Nucleus accumbens (tissue), 56 donors: ENCODE measurements at places on chromosomes 13 and 19.

DNA sequence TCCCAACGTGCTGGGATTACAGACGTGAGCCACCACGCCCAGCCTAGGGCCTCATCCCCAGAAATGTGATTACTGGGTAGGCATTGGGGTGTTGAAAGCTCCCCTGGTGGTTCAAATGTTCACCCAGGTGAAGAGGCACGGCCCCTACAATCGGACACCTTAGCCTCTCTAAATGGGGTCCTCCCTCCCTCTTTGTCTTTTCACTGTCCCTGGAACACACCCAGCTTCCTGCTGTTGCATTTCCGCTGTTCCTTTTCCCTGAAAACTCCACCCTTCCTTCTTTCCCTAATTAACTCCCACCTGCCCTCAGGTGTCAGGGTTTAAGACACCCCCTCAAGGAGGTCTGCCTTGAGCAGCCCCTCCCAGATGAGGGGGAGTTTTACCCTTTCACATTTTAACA is 3.6 kb upstream of the PRODH2 start:
- DNase-seq: no peak

DNA sequence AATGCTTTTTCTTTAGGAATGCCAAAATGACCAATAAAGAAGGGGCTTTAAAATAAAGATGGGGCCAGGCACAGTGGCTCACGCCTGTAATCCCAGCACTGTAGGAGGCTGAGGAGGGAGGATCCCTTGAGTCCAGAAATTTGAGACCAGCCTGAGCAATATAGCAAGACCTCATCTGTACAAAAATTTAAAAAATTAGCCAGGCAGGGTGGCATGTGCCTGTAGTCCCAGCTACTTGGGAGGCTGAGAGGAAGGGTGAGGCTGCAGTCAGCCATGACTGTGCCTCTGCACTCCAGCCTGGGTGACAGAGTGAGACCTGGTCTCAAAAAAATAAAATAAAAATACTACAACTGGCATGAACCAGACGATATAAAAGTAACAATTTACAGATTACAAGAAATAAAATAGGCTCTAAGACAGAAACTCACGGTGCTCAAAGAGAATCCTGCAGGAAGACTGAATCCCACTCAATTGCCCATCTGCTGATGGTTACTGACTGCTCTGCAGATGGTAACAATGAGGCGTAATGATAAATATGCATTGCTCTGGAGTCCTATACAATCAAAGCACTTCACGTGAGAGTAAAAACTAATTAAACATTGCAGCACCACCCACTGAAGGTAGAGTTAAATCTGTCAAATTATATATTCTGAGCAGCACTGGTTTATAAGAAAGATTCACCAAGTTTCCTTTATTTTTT is 93.2 kb downstream of the LHFPL6 start:
- DNase-seq: no peak

DNA sequence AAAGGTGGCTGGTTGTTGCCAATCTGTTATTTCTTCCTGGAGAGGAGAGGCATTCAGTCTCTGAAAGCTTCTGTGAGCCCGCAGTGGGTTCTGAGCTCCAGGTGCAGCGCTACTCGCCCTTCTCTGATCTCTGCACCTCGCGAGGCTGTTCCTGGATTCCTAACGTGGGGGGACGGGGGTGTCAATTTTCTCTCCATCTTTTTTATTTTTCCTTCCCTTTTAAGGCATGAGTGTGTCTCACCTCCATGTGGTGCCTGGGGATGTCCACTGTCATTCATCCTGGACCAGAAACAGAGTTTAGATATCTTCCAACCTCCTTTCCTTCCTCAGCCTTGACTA is 626 bp downstream of the ZNF233 start:
- DNase-seq: peak; percentile 6

DNA sequence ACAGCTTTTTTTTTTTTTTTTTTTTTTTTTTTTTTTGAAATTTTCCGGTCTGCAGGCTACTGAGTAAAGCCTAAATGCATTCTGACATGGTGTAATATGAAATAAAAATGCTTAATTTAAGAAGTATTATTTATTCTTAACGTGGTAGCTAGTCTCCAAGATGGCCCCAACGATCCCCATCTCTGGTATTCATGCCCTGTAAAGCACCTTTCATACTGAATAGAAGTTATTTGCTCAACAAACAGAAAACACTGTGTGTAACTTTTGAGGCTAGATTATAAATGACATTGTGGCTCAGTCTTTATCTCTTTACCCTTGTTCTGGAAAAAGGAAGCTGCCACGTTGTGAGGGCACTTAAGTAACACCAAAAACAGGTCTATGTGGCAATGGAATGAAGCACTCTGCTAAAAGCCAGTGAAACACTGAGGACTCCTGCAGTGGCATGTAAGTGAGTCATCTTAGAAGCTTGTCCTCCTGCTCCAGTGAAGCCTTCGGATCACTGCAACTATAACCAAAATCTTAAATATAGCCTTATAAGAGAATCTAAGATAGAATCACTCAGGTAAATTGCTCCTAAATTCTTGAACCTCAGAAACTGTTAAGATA is 128.7 kb downstream of the UGGT2 start:
- no peak for DNase-seq

DNA sequence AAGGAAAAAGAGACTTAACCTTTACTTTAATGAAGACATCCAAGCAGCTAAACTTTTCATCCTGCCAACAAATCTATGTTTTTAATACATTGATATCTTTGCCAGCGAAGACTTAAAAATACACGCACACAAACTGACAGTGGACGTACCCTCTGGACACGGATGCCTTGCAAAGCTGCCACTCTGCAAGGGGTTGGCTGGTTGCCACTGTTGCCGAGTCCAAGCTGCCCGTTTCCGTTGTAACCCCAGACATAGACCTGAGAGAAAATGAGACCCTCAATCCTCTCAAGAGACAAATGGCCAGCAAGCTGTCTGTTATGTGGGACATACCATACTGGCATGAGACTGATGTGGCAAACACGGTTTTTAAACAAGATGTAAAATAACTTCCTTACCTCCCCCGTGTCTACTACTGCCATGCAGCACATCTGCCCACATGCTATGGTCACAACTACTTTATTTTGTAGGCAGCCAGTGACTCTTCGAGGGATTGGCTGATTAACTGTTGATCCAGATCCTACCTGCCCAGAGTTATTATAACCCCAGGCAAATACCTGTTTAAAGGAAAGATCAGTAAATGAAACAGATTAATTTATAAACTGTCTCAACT is 21.2 kb downstream of the RCBTB2 start:
- DNase-seq: no peak

DNA sequence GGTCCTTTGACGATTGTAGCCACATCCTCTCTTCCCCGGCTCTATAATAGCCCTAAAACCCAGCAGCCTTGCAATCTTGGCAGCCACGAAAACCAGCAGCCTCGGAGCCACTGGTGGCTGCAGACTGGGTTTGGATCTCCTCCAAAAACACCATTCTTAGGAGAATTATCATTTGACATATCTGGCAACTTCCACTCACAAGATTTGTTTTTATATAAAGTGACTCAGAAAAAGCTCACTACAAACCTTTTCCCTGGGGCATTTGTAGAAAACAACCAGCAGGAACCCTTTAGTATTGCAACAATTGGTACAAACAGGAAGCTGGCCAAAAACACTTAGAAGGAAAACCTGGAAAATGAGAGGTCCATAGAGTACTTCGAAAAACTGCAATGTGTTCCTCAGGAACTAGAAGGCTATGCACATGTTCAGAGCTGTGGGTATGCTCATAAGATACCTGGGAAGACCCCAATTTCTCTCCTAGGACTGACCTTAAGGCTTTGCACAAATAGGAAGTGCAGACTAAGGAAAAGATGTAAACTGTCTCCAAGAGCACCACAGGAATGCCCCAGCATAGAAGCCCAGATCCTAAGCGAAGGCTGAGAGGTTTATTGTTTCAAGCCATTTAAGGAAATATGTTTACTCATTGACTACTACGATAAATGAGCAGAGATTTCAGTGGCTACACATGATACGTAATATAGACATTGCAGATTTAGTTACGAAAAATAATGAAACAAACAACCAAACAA is 71.2 kb downstream of the MYO16 start:
- DNase-seq: no peak

GRCh38 chr13:34933349-34933748 is 8.7 kb upstream of the NBEA start:
- DNase-seq: no peak

DNA sequence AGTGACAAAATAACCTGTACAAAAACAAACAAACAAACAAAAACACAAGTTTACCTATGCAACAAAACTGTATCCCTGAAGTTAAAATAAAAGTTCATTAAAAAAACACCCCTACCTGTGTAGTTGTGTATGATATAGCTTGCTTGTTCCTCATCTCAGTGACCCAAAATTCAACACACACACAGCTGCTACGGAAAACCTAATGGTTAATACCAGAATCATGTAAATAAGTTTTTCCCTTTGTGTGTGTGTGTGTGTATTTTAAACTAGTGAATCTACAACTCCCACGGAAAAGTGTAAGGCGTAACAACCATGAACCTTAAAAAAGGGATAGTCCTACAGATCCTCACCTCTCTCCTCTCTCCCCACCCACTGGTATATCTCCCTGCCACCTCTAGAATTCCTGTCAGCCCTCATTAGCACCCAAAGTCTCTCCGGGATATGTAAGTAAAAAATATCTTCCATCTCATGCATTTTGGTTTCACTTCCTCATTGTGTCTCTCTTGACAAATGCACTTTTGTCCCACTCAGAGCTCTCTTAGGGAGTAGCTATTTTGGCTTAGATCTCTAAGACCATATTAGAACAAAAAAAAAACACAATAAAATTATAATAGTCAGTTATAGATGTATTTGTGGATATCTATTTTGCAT is 2236.5 kb downstream of the PCDH9 start:
- no peak for DNase-seq

DNA sequence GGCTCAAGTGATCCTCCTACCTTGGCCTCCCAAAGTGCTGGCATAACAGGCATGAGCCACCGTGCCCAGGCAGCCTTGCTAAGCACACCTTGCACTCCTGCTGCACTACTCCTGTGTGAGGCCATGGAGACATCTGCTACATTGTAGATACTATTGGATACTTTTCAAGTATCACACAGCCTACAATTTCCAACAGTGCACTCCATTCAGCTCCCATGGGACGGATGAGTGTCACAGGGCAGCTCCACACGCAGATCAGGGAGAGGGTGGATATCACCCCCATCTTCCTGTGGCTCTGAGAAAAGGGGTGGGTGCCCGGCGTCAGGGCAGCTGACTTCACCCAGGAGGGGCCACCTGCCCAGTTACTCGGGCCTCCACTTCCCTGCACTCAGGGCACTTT is 39.1 kb upstream of the CCNE1 start:
- DNase-seq: no peak

GRCh38 chr13:65470781-65471180 is 1759.4 kb downstream of the PCDH9 start:
- no peak for DNase-seq

GRCh38 chr19:39413911-39414608 is 1.6 kb downstream of the PLEKHG2 start:
- no peak for DNase-seq

DNA sequence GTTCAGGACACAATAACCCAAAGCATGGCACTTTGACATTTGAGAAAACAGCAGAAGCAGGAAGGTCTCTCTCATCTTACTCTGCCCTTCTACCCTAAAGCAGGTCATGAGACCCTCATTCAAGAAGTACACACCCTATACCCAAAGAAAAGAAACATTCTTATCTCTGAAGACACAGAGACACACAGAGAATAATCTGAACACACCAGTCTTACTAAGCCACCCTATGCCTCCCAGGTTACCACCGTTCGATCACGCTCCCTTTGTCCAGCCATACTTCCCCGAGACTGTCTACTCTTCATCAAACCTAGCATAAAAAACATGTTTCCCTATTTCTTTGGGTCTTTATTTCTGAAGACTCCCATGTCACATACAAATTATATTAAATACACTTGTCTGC is 66.5 kb upstream of the ANKRD10 start:
- no peak for DNase-seq

DNA sequence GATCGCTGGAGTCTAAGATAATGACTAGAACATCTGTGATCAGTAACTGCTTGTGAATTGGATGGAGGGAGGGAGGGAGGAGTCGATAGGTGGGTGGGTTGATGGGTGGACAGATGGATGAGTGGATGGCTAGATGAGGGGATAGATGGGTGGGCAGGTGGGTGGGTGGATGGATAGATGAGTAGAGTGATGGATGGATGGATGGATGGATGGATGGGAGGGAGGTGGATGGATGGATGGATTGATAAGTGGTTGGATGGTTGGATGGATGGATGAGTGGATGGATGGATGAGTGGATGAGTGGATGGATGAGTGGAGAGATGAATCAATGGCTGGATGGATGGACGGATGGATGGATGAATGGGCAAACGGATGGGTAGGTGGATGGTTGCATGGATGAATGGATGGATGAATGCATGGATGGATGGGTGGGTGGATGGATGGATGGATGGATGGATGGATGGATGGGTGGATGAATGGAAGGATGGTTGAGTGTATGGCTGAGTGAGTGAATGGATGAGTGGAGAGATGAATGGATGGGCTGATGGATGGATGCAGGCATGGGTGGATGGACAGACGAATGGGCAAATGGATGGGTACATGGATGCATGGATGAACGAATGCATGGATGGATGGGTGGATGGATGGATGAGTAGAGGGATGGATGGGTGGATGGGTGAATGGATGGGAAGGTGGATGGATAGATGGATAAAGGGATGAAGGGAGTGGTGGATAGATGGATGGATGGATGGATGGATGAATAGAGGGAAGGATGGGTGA is 44.0 kb upstream of the NFIC start:
- DNase-seq: no peak

GRCh38 chr19:43534816-43535761 is 2.1 kb downstream of the ZNF575 start:
- DNase-seq: peak; percentile 44

- DNase-seq: no peak
Observed at GRCh38 chr13:30824651-30825050, 81.4 kb upstream of the MEDAG start.

DNA sequence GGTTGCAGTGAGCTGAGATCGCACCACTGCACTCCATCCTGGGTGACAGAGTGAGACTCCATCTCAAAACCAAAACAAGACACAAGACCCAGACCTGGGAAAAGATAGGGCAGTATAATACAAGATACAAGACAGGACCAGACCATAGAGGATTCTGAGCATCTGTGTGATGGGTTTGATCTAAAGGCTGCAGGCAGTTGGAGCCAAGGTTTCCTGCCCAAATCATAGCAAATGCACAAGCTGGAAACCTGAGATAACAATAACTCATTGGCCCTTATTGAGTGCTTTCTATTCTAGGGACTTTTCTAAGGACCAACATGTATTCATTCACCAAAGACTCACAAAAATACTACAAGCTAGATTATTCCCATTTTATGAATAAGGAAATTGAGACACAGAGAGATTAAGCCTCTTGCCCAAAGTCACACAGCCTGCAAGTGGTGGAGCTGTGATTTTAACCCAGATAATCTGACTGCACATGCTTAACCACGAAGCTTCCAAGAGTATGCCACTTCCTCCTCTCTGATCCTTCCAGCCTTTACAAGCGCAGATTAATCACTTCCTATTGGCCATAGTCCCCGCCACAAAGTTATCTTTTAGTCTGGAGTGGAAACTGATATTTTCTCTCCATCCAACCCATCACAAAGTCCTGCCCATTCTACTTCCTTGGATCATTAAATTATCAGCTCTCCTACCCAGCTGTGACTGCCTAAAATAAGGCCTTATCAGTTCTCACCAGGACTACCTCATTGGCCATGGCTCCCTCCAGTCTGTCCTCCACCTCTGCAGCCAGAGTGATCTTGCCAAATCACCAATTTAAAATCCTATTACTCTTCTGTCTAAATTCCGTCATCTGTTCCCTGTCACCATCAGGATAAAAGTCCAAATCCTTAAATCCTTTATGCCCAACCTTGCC is 147.2 kb downstream of the FLT1 start:
- DNase-seq: no peak

GRCh38 chr13:51465124-51465523 is 12.3 kb upstream of the INTS6 start:
- DNase-seq: no peak

GRCh38 chr19:3721131-3721886 is 13.1 kb downstream of the TJP3 start:
- DNase-seq: no peak
